Femur (tissue), 1 donor: ENCODE measurements at places on chromosomes 11 and 22.
A peak's percentile ranks its signal among the peaks of the same experiment; 100 is the strongest.

GRCh38 chr11:3859373-3859881 lies 4.0 kb downstream of the STIM1 start:
- DNase-seq: peak; percentile 69

GRCh38 chr11:62046568-62047100 lies 77.2 kb upstream of the INCENP start:
- DNase-seq: no peak

GRCh38 chr11:396948-397548 lies 3.0 kb downstream of the PKP3 start:
- peak; percentile 82 for DNase-seq

DNA sequence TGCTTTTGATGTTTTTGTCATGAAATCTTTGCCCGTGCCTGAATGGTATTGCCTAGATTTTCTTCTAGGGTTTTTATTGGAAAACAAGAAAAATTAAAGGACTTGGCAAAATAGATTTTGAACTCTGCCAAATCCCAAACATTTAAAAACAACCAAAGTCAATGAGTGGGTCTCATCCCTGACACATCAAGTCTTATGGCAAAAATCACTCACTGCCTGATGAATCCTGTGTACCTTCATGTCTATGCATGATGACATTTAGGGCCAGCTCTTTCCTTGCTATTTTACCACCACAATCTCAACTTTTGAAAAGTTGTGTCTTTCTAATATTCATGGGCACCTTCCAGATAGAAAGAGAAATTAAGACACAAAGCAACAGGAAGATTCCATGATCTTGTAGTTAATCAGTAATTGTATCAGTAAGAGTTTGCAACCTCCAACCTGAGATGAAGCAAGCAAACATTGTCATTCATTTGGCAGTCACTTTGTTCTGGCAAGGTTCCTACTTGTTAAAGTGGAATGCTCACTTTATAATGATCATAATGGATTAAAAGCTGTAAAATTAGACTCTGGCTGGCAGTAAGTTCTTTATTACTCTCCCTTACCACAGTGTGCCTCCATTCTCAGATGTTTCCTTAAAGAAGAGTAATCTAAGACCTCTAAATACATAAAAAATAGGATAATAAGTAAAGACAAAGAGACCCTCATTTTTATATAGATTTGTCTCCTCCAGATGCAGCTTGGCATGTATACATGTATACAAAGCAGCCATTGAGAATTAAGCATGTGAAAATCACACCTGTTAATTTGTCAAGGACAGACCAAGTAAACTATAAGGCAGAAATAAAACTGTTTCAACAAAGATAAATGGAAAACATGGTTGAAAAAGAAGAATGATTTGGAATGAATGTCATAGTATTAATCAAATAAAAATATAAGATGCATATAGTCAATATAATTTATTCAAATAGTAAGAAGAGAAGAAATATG lies 51.6 kb downstream of the ETS1 start:
- no peak for DNase-seq

DNA sequence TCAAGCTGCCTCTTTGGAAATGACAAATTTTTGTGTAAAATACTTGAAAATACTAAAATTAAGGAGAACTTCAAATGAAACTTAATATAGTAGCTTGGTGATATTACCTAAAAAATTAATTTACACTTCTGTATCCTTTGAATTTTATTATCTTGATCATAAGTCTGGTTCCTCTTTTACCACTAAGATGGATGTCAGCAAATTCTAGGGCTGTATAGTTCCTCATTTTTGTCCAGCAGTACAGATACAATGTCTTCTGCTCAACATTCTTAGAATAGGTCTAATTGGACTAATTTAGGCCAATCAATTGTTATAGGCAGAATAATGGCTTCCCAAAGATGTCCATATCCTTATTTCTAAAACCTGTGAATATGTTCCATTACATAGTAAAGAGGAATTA lies 1298.0 kb upstream of the RAG2 start:
- DNase-seq: no peak

DNA sequence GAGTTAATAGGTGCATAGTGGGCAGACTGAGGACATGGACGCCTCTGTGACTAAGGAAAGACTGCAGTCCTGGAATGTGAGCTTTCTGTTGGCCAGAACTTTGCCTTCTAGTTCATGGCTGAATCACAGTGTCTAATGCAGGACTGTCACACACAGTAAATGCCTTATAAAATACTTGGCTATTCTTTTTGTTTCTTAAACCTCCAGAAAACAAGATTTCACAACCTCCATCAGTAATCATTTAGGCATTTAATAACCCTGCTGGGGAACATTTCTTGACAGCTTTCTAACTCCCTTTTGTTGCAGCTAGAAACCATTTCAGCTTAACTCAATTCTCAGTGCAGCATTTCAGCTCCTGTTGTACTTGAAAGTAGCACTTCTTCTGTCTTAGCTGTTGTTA lies 335.8 kb upstream of the DDI1 start:
- no peak for DNase-seq

- DNase-seq: no peak
Observed at GRCh38 chr11:125279676-125280418, 115.3 kb downstream of the PKNOX2 start.

- peak; percentile 83 for DNase-seq
Observed at GRCh38 chr22:50146439-50147238, 23.9 kb upstream of the PANX2 start.

- DNase-seq: no peak
Observed at GRCh38 chr11:8987446-8987845, 16.4 kb downstream of the NRIP3 start.

DNA sequence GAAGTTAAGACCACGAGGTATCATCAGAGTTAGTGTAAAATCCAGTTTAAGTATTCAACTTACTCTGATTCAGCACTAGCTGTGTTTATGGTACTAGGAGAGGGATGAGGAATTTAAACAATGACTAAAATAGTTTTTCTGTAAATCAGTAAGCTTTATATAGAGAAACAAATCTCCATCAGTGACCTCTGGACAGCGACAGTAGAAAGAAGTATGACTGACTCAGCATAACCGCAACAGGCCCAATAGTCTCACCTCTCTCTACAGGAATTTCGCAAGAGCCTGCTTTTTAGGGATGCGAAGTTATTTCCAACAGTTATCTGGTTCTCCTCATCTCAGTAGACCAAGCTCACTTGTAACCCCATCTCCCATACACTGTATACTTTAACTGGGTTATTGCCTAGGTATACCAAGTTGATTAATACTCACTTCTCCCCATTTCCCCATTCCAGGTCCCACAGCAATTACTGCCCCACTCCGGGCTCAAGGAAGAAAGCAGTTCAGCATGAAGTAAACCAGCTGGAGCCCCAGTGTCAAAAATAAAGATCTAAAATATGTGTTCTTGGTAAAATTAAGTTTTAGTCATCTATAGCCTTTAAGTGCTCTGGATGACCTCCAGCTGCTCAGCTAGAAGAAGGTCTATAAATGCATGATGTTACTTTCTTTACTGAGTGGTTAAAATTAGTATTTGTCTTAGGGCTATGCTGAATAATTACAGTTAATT lies 770.6 kb upstream of the CCDC90B start:
- no peak for DNase-seq

- no peak for DNase-seq
Observed at GRCh38 chr11:13896175-13896980, 66.1 kb upstream of the SPON1 start.

DNA sequence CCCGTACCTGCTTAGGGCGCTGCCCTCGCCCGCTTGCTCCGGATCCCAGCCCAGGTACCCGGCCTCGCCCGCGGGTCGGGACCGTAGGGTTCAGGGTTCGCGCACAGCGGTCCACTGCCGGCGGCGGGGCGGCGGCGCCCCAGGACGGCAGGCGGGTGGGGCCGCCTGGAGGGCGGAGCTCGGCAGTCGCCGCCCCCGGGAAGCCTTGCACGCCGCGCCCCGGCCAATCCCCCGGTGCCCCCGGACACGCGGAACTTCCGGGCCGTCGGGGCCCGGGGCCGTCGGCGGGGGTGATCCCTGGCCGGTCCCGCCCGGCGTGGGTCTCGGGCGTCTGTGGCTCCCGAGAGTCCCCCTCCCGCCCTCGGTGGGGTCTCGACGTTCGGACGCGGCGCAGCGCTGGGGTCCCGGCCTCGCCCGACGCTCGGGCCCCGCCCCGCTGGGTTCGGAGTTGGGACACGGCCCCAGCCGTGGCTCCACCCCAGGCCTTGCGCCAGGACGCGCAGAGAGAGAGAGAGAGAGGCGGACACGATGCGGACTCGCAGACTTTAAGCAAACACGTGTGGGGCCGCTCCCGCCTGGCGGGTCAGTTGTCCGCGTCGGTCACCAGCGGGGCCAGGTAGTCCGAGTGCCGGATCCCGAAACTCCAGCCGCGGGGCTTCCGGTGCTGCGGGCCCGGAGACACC lies at the start of gene TYMP:
Gene TYMP (minus strand): TSS at position 116 of the 683 bp plus-strand sequence. CDS start 303 bp downstream, outside the sequence.
- peak; percentile 83 for DNase-seq

DNA sequence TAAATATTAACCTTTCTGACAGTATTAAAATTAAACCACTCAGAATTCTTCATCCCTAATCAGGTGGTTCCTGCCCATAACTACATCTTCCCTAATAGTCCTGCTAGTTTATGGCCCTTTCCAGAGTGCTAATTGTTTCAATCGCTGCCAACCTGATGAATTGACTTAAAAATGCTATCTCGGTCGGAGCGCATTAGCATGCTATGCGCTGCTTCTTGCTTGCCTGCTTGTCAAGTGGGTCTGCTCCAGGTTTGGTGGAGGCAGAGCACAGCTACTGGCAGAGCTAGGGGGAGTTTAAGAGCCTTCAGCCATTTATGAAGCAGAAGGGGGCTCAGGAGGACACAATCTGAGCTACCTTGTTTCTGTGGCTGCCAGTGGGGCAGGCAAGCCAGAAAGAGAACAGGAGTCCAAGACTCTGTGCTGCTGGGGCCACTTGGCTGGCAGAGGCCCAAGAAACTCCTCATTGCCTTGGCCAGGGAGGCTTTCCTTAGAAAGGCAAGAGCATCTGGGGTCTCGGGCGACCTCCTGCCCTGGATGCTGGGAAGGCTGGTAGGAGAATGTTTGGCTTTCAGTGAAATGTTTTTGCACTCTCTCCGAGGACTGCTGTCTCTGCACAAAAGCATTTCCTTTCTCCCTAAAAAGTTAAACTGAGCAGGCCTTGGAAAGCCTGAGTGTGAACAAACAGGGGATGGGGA lies 62.1 kb upstream of the PHOX2A start:
- no peak for DNase-seq

- no peak for DNase-seq
Observed at GRCh38 chr11:4862447-4863236, 13.6 kb upstream of the OR51S1 start.

GRCh38 chr11:132253469-132254264 lies 883.3 kb downstream of the NTM start:
- DNase-seq: no peak

GRCh38 chr11:122843281-122844141 lies 5.2 kb downstream of the CRTAM start:
- no peak for DNase-seq

GRCh38 chr11:72343006-72343756 lies 91.2 kb downstream of the CLPB start:
- no peak for DNase-seq

GRCh38 chr22:28759861-28760560 lies 12.5 kb upstream of the CCDC117 start:
- no peak for DNase-seq

DNA sequence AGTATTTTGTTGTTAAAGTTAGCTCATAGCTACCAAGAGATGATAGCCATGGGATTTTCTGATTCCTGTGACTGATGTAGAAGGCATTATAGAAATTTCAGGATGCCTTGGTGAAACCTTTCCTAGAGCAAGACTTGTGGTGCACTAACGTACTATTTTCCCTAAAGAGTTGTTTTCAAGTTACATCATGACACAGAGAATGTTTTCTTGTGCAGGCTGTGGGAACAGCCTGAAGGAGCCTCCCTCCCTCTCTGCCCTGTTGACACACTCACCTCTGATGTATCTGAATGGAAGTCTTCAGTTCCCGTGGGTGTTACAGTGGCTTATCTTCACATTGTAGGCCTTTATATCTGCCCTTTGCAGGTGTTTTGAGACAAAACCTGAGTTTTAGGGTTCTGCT lies 121.6 kb downstream of the LDLRAD3 start:
- DNase-seq: no peak

DNA sequence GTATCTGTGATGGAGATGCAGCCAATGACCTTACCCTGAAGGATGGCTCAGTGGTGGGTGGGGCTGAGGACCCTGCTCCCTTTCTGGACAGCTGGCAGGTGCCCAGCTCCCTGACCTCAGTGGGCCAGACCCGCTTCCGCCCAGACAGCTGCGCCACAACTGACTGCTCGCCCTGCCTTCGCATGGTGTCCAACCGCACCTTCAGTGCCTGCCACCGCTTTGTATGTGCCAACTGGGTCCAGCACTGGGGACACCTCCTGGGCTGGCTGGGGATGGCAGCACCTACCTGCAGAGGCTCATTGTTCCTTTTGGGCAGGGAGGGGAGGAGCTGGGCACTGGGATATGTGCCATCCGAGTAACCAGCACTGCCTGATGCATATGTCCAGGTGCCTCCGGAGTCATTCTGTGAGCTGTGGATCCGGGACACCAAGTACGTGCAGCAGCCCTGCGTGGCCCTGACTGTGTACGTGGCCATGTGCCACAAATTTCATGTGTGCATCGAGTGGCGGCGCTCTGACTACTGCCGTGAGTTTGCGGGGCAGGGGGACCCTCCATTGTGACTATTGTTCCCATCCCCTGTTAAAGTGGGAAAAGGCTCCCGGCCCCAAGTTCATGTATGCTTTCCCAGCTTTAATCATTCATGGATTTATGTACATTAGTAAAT lies 84.8 kb downstream of the OTOG start:
- no peak for DNase-seq

- no peak for DNase-seq
Observed at GRCh38 chr11:27451244-27451965, 21.2 kb downstream of the LGR4 start.

GRCh38 chr22:19961201-19961580 lies 19.6 kb upstream of the TXNRD2 start:
- DNase-seq: peak; percentile 24

GRCh38 chr11:118618991-118619375 lies 11.6 kb downstream of the PHLDB1 start:
- peak; percentile 89 for DNase-seq

- DNase-seq: no peak
Observed at GRCh38 chr22:31105282-31105929, 2.0 kb downstream of the SELENOM start.

DNA sequence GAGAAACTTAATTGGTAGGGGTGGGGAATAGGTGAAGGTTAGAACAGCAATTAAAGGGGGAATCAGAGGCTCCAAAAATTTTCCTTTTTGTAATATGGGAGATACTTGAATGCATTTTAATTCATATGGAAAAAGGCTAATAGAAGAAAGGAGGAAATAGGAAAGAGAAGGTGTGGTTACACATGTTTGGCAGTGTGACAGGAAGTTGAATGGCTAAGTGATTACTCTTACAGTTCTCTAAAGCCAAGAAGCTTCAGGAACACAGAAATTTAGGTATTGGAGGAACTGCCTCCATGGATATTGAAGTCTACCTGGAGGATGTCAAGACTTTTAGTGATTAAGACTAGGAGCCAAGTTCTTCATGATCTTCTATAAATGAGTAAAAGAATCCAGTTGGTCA lies 6.3 kb downstream of the NXPE2 start:
- DNase-seq: no peak
